ENCODE measurements at places on chromosomes 6 and 20.

- DNase-seq, result no peak
Observed at GRCh38 chr6:56043076-56043475, 167.7 kb upstream of the BMP5 start.

DNA sequence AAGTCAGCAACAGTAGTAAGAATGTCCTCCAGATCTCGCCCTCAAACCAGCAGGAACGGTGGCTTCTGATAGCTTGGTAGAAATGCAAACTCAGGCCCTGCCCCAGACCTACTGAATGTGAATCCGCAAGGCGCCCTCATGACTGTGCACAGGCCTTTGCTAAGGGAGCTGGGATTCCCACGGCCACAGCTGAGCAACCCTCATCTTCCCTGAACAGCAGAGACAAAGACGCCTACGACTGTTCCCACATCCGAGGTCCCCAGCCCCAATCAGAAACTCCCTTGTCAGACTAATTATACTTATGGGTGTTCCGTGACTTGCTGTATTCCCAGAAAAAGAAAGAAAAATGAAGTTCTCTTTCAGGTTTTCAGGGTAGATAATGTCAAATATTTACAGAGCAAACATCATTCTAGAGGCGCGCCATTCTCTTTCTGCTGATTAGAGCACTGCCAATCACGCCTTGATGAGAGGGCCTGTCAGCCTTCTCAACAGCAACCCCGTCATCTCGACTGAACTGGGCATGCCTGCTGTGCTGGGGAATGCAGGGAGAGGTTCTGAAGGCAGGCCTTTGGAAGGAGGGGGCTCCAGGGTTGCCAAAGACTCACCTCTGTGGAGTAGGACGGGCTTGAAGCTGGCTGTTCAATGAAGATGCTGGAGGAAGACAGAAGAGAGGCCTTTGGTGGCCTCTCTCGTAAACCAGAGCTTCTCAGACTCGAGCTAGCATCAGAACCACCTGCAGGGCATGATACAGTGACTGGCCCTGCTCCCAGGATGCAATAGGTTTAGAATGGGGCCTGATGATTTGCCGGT lies 79.9 kb downstream of the ZNF217 start:
- DNase-seq, result no peak

DNA sequence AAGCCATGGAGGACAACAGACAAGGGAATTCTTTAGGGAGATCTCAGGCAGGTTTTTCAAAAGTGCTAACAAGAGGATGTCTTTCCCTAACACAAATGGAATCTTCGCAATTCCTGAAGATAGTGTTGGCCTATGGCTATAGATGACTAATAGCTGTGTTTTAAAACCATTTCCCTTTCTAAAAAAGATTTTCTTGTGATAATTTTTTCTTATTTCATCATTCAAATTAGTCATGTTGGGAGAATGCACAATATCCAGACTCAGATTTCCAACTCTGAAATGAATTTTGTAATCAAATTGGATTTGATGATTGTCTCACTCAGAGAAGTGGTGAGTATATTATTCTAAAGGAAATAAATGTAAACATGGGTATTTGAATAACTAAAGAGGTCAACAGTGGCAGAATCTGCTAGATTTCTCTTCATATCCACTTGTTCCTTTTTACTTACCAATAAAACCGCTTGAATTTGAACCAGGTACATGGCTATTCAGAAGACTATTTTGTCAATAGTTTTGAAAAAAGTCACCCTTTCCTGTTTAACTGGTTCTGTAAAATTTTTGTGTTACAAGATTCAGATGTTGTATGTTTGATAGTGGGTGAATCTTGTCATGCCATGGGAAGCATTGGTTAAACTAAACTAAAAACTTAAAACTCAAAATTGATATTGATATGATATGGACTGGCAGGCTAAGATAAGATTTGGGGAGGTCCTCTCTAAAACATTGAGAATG lies 1223.7 kb upstream of the EYS start:
- DNase-seq, result peak; percentile 85

DNA sequence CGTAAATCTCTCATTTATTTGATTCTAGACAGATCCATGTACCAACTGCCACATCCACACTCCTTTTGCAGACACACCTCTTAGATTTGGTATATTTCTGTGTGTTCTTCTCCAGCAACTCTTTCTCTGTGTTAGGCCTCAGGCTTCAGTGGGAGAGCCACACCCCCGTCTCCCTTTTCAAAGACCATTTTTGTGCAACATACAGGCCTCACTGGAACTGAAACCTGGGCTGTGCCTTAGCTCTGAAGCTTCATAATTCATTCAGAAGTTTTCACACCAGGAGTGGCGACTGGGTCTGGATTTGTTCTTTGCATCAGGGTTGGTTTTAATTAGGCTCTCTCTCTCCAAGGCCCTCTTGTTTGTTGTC lies 170.2 kb downstream of the THBS2 start:
- no peak for DNase-seq

GRCh38 chr6:155850408-155850841 lies 394.8 kb upstream of the NOX3 start:
- DNase-seq, result peak; percentile 55

Measured in HCEC 1CT (cell line).